ENCODE measurements at places on chromosomes 7 and 10.

GRCh38 chr7:105153531-105153930 lies 139.5 kb downstream of the KMT2E start:
- no peak for DNase-seq

GRCh38 chr7:76300166-76300731 lies 2.2 kb upstream of the HSPB1 start:
- no peak for DNase-seq

GRCh38 chr7:2247141-2247995 lies 5.3 kb downstream of the NUDT1 start:
- DNase-seq: no peak

- no peak for DNase-seq
Observed at GRCh38 chr7:121831351-121831750, 41.6 kb upstream of the PTPRZ1 start.

DNA sequence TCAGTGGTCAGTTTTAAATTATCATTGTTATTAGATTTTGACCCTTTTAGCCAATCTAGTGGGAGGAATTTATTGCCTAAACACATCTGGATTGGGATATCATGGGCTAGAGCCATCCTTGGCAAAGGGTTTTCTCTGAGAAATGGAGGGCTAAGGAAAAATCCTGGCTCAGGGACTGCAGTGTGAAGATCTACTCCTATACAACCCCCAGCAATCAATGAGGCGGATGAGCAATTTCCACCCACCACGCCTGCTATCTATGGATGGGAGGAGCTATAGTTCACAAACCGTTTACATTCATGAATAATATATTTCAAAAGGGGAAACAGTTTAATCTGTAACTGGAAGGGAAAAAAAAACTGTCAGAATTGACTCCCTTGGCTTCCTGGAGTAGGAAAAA lies 2.7 kb downstream of the CAV1 start:
- DNase-seq: no peak

- no peak for DNase-seq
Observed at GRCh38 chr10:1571587-1572237, 165.6 kb downstream of the ADARB2 start.

GRCh38 chr10:108787932-108788331 lies 1135.4 kb downstream of the XPNPEP1 start:
- DNase-seq: no peak

GRCh38 chr10:23070913-23071218 lies 24.5 kb upstream of the MSRB2 start:
- no peak for DNase-seq

- DNase-seq: no peak
Observed at GRCh38 chr7:151272405-151272804, 23.9 kb upstream of the SMARCD3 start.
